Mesendoderm (in vitro differentiated cells): ENCODE measurements at places on chromosomes 5 and 9.

DNA sequence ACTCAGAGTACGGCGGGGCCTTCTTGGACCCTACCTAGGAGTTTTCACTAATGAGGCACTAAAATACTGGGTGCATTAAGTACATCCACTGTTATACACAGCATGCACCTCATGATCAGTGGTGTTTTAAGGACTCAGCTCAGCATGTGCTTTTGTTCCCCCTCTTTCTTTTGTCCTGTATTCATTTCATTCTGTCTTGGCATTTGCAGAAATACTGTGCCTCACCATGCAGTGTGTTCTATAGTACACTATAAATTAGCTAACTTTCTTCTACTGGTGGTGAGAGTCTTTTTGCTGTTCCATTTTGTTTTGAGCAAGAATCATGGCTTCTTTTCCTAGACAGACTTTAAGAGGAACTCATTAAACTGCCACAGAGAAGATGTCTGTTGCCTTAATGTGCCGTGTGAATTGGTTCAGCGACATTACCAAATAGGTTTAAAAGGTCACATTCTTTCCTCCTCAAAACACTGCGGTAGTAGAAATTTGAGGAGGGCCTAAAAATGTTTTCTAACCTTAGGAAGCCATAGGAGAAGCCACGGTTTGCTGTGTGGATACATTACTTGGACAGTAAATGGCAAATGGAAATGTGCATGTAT lies 276.6 kb downstream of the MAST4 start:
- DNase-seq: no peak

- DNase-seq: no peak
These were observed 119.3 kb upstream of the ZNF608 start for GRCh38 chr5:124865603-124866354.

- DNase-seq: no peak
These were observed 22.8 kb downstream of the GM2A start for GRCh38 chr5:151275803-151276202.

DNA sequence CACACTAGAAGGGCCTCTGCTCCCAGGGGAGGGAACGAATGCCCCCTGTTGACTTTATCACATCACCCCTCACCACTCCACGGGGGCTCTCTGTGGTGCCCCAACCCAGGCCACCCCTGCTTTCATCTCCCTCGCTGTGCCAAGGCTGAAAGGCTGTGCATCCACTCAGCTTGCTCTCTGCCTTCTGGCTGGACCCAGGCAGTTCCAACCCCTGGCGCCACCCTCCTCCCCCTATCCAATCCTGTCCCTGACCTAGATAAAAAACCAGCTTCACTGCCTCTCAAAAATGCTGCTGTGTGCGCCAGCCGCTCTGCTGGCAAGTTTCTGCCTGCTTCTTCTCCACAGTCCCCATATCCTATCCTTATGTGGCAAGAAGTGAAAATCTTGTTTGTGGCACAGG lies 22.4 kb upstream of the CORO2A start:
- no peak for DNase-seq

DNA sequence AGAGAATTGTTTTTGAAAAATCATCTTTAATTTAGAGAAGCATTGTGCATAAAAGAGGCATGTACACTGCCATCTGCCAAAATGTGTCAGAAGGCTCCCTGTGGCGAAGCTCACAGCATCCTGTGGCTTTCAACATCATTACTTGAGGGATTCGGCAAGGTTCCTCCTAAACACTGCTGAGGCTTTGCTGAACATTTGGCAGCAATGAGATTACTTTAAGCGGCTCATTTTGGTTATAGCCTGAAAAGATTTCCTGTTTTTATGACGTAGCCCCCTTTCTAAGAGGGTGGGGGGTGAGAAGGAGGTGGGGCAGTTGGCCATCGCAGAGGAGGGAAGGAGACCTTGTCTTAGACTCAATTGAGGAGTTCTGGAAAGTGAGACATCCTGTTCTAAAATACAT lies 469.4 kb downstream of the RASEF start:
- DNase-seq: peak; percentile 22

DNA sequence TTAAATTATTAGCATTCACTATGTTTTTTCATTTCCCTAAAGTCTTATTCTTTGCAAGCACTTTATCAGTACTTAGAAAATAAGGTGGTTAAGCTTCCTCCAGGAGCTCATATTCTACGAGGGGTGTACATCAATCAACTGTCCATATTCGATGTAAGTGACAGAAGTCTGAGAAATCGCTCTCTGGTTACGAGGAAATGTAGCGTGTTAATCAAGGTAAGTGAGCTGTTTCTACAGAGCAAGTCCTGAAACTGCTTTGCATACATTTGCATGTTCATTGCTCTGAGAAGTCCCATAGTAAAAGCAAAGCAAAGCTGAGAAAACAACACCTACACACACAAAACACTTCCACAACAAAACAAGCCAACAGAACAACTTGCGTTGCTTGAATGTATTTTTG lies 893.9 kb upstream of the DMAC1 start:
- DNase-seq: peak; percentile 40
